ENCODE measurements at places on chromosomes 16 and 17. TPM values are rescaled to one million over a fixed set of nuclear protein-coding genes. Genes with fewer than 3 reads are reported as not detected.

GRCh38 chr16:49890876-49891275, 35.0 kb upstream of the ZNF423 start:
- no peak for DNase-seq

DNA sequence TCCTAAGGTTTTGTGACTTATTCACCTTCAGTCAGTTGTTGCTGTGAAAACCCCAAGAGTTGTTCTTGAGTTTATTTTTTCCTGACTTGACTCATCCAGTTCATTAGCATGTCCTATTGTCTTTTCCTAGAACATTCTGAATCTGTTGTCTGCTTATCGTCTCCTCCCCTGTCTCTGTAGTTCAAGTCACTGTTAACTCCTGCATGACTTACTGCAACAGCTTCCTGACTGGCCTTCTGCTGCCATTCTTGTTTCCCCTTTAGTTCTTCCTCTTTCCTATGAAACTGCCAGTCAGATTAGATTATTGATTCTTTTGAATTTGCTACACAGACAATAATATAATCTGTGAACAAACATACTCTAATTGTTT, 161.5 kb downstream of the FTO start:
- DNase-seq: no peak

DNA sequence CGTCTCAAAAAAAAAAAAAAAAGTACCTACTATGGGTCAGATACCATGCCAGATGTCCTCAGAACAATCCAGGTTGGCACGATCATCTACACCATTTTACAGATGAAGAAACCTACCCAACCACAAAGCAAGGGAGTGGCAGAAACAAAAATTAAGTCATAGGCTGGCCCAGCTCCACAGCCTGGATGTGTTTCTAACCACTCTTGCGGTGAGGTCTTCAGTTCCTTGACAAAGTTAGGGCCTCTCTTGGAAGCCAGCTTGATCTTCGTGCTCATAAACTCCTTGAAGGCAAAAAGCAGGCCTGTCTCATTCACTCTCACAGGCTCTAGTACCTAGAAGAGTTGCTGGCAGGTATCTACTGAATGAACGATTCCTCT, 6.2 kb downstream of the GGA2 start:
- DNase-seq: no peak

DNA sequence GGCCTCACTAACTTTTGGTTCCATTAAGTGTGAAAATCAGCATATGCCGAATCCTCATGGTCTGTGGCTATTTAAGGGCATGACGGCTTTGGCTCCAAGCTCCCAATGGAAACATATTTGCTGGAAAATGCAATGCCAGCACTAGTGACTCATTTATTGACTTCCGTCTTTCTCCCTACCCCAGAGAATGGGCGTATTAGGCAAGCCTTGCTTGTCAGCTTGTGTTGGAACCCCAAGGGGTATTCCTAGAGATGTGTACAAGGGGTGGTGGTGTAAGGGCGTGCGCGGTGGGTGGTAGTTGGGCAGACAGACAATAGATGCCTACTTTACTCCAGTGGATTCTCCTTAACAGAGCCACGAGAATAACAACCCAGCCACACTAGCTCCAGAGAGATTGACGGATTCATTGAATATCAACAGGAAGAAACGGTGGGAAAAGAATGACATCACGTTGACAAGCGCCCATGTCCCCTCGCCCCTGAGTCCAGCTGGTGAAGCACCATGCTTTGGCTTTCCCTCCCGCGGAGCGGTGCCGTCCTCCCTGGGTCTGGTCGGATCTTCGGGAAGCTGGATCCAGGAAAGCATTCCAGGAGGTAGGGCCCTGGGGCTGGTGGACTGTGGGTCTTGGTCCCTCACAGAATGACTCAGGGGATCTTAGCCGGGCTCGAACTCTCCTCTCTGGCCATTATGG, 10.3 kb downstream of the CD300LB start:
- no peak for DNase-seq

Gene PRSS33
- polyA plus RNA-seq: not detected

GRCh38 chr17:28460901-28461300, 12.5 kb upstream of the SLC13A2 start:
- DNase-seq: no peak

Gene SHCBP1
- polyA plus RNA-seq: 8.9 TPM

- DNase-seq: no peak
These were observed 30.8 kb downstream of the VWA3A start for GRCh38 chr16:22123146-22123545.

DNA sequence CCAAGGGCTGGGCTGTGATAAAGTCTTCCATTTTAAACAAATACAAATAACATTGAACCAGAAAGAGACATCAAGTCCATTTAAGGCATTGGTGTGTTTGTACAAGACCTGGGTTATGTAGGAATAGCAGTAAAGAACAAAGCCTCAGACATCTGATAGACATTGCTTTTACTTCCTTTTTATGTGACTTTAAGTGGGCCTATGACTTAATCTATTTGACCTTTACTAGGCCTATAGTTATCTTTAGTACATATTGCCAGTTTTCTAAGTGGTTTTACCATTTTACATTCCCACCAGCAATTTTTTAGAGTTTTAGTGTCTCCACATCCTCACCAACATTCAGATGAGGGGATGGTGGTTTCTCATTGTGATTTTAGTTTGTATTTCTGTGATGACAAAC, 298.8 kb downstream of the ZFHX3 start:
- no peak for DNase-seq

GRCh38 chr16:58299757-58300349, 5.0 kb upstream of the PRSS54 start:
- no peak for DNase-seq

Measured in hindlimb muscle (tissue), 1 donor.